ENCODE measurements at places on chromosomes 7 and 10.

- no peak for DNase-seq
Measured at GRCh38 chr7:30048582-30048981, 20.4 kb downstream of the PLEKHA8 start.

DNA sequence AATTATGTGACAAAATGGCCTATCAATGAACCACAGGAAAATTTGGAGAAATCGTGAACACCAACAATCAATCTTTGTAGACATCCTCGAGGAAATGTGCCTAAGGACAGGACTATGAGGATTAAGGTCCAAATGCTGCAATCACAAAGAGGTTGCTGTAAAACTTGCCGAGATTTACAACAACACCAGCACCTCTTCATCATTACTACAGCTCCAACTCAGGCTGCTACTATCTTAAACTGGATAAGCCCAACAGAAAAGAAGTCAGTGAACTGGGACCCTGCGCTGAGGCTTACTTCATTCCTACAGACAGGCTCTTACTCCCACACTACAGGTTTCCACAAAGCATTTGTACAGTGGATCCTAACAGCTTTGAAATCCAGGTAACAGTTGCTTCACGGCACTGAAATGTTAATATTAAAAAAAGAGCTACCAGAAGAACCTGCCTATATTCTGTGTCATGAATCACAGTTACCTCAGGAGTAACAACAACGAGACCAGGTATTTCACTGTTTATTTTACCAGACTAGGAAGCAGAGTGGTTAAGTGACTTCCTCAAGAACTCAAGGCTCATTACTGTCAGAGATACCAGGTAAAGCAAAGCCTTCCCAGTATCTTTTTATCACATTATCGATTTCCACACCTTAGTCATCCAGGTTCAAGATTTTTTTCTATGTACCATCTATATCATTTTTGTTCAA is 23.9 kb downstream of the CACUL1 start:
- no peak for DNase-seq

- no peak for DNase-seq
Measured at GRCh38 chr10:113528876-113529275, 24.0 kb upstream of the HABP2 start.

GRCh38 chr7:42097752-42098151 is 139.3 kb downstream of the GLI3 start:
- peak; percentile 46 for DNase-seq

DNA sequence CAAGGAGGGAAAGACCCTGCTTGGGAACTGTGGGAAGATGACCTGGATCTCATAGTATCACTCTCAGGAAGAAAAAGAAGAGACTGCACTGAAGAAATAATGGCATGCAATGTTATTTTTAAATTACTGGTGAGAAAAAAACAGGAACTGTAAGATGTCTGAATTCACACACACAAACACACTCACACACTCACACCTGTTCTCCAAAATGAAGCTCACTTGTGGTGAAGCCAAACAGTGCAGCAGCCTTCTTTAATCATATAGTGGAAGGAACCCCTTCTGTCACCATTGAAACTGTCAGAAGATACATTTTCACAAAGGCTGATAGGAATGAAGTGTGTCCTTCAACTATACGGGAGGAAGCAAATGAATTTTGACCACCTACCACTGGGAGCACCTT is 156.5 kb upstream of the GHITM start:
- no peak for DNase-seq

DNA sequence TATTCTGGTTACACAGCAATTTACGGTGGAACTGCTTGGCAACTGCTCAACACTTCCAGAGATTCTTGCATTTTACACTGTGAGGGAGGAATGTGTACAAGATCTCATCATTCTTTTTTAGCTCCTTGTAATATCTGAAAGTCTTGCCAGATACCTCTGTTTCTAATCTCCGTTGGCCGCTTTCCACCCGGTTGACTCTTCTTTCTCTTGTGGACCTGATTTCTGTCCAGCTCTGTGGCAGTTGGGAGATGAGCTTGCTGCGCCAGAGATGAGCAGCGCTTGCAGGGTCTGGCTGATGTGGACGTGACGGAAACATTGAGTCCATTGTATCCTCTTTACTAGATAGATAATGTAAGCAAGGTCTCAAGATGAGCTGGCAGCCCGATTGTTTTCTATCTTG is 27.6 kb downstream of the SPAG6 start:
- DNase-seq: no peak

GRCh38 chr10:45239642-45240041 is 75.8 kb downstream of the OR13A1 start:
- DNase-seq: peak; percentile 44

DNA sequence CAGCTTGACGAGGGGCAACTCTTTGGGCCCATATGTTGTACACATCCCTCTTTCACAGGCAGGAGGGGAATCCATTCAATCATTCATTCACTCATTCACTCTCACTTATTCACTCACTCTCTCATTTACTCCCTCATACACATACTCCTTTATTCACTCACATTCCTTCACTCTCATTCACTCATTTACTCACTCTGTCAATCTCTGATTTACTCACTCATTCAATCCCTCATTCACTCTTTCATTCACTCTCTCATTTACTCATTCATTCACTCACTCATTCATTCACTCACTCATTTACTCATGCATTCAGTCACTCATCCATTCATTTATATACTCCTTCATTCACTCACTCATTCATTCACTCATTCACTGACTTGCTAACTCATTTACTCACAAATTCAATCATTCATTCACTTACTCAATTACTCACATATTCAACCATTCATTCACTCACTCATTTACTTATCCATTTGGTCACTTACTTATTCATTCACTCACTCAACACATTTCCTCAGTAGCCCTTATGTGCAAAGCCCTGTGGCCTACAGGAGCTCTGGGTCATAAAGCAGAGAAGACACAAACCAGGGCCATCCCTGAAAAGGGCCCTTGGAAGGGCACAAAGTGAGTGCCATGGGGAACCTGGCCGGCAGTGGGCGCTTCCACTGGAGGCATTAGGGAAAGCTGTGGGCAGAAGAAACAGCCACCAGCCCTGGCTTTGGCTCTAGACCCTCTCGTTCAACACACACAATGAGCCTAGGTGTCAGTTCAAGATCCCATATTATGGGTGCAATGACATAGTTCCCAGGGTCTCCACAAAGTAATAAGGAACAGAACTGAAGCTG is 26.0 kb downstream of the HIP1 start:
- DNase-seq: no peak

DNA sequence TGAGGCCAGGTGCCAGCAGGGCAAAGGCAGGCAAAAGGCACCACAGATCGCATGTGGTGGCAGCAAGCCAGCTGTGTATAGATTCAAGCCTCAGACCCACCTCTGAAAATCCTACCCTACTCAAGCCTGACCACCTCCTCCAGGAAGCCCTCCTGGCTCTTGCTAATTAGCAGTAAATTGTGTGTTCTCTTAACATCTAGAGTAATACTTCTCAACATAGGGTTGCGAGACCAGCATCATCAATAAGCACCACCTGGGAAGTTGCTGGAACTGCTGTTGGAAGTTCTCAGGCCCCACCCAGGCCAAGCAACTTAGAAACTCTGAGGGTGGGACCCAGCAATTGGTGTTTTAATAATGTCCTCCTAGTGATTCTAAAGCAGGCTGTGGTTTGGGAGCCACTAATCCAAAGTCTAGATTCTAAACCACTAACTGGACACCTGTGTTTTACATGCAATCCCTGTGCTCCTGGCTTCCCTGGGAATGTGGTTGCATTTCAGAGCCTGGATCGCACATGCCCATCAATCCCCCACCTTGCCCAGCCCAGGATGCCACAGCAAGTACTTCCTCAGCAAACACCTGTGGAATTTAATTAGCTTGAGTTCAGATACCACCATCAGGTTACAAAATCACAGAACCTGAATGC is 46.2 kb downstream of the KCNMA1 start:
- peak; percentile 84 for DNase-seq

DNA sequence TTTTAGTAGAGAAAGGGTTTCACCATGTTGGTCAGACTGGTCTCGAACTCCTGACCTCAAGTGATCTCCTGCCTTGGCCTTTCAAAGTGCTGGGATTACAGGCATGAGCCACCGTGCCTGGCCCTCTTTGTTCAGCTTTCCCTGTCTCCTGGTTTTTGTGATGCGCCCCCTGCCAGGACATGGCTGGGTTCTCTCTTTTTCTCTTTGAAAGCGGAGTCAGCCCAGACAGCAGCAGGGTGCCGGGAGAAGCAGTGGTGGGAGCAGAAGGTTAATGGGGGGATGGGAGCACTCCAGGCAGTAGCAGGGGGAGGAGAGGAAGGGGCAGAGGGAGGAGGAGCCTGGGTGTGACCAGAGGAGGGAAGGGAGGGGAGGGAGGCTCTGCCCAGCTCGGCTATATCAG is 1.8 kb downstream of the MUC3A start:
- DNase-seq: no peak

DNA sequence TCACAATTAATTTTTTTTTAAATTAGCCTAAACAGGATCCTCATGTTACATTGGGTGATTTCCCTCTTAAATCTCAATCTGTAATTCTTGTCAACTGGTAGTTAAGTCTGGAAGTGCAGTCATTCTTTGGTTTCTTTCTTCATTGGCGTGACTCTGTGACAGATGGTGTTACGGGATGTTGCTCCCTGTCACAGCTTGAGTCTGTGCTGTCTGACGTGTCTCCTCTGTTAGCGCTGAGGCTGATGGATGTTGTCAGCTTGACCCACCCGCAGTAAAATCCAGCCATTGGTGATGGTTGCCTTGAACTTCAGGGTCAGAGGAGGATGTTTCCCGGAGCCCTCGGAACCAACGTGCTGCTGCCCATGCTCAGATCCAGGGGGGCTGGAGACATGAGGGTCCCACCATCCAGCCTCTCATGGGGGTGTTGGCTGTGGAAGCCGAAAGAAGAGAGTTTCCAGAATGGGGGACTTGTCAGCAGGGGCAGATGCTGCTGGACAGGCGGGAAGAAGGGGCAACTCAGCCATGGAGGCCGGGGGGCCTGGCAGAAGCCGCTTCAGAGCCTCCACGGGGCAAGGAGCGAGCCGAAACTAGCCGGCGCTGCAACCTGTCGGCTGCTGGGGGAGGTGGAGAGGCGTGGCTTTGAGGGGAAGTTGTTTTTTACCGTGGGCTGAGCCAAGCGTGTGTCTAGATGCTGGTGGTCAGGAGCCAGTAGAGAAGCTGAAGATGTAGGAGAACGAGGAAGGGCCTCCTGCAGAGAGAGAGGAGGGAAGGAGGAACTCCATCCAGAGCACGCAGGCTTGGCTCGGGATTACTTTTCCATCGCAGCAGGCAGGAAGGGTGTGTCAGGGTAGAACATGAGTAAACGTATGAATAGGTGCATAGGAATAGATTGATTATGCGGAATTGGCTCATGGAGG is 3.5 kb downstream of the SUN1 start:
- DNase-seq: no peak

GRCh38 chr10:97907830-97908229 is 58.2 kb downstream of the GOLGA7B start:
- DNase-seq: no peak

GRCh38 chr10:67978749-67979148 is 94.3 kb downstream of the SIRT1 start:
- no peak for DNase-seq

GRCh38 chr10:121112136-121112535 is 261.0 kb downstream of the WDR11 start:
- DNase-seq: no peak
